ENCODE measurements at places on chromosomes 12 and 14.
A peak's percentile ranks its signal among the peaks of the same experiment; 100 is the strongest.

- peak; percentile 14 for DNase-seq
Measured at GRCh38 chr12:125734137-125734536, 668.9 kb downstream of the AACS start.

GRCh38 chr12:51362307-51362706 is 15.8 kb upstream of the CELA1 start:
- no peak for DNase-seq

GRCh38 chr12:38689195-38689594 is 216.2 kb downstream of the CPNE8 start:
- DNase-seq = no peak

DNA sequence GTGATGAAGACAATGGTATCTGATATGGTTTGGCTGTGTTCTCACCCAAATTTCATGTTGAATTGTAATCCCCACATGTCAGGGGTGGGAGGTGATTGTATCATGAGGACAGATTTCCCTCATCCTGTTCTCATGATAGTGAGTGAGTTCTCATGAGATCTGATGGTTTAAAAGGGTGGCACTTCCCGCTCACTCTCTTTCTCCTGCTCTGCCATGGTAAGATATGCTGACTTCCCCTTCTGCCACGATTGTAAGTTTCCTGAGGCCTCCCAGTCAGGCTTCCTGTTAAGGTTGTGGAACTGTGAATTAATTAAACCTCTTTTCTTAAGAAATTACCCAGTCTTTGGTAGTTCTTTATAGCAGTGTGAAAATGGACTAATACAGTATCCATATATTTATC is 25.6 kb upstream of the PTHLH start:
- no peak for DNase-seq

GRCh38 chr14:51441001-51441400 is 201.0 kb downstream of the TMX1 start:
- DNase-seq = peak; percentile 16

GRCh38 chr12:12098691-12099015 is 27.9 kb downstream of the BCL2L14 start:
- no peak for DNase-seq

DNA sequence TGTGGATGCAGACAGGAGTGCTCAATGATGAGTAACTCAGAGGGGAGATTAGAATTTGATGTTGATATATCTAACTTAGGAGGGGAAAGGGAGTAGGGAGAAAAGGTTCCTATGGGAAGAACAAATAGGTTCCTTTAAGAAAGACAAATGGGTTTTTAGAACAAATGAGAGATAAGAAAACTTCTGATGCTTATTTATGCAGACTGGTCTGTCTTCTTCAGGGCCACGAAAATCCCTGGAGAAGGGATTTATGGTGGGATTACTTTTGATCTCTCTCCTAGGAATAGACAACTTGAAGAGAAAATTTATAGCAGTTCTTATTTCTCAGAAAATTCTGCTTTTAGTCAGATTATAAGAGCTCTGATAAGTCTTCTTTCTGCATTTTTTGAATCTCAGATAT is 99.0 kb upstream of the DDHD1 start:
- DNase-seq = no peak

GRCh38 chr14:89826596-89826995 is 127.9 kb downstream of the EFCAB11 start:
- no peak for DNase-seq

Data from A549 (cell line).